ENCODE measurements at places on chromosomes 16 and 17.

- no peak for DNase-seq
Measured at GRCh38 chr17:67685351-67685750, 32.4 kb upstream of the NOL11 start.

GRCh38 chr16:86975445-86975844 lies 341.7 kb downstream of the C16orf95 start:
- no peak for DNase-seq

DNA sequence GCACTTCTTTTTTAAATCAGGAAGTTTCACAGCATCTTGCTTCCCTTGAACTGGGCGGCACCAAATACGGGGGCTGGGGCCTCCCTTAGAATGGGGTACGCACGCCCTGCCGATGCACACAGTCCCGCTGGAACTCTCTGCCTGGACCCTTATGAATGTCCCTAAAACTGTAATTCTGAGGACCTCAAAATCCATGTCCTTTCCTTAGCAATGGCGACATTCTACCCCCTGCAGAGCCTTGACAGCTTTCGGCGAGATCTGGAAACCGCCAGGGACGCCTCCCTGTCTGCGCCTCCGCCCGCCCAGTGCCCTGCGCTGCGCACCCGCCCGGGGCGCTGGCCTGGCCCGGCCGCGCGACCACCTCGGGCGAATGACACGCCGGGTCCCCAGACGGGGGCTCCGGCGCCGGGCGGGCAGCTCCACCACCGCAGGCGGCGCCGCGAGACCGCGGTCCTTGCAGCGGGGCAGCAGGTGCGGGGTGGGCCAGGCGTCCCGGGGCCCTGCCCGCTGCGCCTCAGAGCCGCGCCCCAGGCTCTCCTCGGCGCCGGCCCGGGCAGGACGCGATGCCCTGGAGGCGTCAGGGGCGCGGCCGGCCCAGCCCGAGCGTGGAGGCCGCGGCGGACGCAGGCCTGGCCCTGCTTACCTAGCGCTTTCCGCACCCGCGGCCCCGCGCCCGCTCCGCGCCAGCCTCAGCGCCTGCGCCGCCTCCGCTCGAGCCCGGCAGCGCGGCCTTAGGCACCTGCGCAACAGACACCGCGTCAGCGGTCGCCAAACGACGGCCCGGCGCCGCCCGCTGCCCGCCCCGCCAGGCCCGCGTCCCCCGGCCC lies 548 bp downstream of the HAGH start:
- no peak for DNase-seq

GRCh38 chr16:85231959-85232358 lies 119.7 kb upstream of the CIBAR2 start:
- DNase-seq: no peak

- DNase-seq: peak; percentile 59
Measured at GRCh38 chr17:65370669-65371131, 190.7 kb downstream of the AXIN2 start.

DNA sequence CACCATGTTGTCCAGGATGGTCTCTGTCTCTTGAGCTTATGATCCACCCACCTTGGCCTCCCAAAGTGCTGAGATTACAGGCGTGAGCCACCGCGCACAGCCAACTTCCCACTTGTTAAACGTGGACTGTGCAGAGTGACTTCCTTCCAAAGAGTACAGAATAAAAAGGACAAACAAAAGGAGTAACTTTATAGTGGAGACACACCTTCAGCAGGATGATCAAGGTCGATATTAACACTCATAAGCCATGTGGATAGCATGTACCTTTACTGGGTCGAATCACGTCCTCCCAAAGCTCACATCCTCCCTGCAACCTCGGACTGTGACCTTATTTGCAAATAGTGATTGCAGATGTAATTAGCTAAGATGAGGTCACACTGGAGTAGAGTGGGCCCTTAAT lies 10.1 kb upstream of the ZFP1 start:
- no peak for DNase-seq

DNA sequence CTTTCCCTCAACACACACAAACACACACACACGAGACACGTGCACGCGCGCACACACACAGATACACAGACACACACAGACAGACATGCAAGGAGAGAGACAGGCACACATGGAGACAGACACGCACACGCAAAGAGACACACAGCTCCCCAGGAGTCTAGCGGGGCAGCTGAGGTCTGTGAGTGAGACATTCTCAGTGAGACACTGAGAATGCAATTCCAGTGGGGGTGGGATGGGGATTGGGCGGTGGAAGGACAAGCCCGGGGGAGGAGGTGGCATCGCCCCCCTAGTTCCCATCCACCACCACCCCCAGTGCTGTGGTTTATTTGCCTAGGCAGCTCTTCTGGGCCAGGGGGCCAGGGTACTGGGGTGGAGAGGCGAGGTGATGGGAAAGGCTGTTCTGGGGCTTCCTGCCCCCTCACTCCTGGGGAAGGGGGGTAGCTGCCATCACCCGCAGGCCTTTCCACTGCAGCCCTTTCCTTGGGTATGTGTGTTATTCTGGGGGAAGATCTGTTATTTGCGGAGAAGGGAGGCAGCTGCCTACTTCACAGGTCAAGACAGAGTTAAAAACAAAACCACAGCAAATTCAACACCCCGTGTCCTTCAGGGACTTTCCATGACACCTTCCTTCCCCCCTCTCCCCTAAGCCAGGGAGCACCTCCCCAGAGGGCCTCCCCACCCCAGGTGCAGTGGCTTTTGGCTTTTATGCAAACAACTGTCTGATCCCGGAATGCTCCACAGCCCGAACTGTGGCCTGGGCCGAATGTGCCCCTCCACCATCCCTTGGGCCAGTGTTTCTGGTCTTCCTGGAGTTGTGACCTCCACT lies 18.0 kb downstream of the GRB7 start:
- no peak for DNase-seq

- no peak for DNase-seq
Measured at GRCh38 chr16:30137897-30138296, 14.9 kb upstream of the MAPK3 start.

DNA sequence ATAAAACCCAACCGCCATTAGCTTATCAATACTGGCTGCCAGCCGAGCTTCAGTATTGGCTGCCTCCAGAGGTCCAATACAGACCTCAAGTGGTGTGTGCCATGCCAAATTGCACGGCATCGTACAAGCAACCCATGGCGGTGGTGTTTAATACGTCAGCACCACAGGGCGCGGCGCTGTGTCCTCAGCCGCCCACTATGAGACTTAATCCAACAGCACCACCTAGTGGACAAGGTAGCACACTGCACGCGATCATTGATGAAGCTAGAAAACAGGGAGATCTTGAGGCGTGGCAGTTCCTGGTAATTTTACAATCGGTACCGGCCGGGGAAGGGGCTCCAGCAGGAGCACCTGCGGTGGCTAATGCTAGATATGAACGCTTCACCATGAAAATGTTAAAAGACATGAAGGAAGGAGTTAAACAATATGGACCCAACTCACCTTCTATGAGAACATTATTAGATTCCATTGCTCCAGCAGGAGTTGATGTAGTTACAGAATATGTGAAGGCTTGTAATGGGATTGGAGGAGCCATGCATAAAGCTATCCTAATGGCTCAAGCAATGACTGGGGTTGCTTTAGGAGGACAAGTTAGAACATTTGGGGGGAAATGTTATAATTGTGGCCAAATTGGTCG lies 15.4 kb downstream of the FLYWCH1 start:
- DNase-seq: peak; percentile 85

- DNase-seq: no peak
Measured at GRCh38 chr16:11914210-11915113, 1.3 kb downstream of the GSPT1 start.

DNA sequence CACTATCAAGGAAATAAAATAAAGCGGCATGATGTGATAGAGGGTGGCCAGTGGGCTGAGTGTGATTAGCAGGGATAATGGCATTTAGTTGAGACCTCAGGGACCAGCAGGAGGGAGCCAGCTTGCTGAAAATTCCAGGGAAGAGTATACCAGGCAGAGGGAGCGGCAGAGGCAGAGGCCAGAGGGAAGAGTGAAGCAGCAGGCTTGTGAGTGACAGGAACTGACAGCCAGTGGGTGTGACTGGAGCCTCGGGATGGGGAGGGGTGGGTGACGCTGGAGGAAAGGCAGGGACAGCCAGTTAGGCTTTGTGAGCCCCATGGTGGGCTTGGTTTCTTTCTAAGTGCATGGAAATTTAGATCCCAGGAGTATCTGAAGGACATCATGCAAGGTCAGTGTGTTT lies 209.7 kb upstream of the CACNG3 start:
- DNase-seq: no peak

GRCh38 chr16:90019543-90020259 lies 445 bp upstream of the DBNDD1 start:
- DNase-seq: no peak

DNA sequence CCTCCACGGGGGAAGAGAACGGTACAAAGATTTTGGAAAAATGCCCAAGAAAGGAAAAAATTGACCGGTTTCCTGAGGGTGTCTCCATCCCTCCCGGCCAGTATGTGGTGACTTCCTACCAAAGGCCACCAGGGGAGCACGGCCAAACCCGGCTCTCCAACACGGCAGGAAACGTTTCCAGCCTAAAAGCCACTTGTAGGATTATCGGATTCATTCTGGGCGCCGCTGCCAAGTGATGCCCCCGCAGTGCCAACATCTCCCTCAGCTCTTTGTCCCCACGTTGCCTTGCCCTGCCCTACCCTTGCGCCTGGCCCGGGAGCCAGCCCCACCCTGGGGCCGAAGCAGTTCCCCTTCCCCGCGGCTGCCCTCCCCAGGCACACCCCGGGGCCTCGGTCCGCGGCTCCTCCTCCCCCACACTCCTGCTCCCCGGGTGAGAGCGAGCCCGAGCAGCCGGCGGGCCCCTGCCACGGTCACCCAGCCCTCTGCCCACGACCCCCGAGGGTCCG lies 688 bp downstream of the CRK start:
- DNase-seq: no peak

DNA sequence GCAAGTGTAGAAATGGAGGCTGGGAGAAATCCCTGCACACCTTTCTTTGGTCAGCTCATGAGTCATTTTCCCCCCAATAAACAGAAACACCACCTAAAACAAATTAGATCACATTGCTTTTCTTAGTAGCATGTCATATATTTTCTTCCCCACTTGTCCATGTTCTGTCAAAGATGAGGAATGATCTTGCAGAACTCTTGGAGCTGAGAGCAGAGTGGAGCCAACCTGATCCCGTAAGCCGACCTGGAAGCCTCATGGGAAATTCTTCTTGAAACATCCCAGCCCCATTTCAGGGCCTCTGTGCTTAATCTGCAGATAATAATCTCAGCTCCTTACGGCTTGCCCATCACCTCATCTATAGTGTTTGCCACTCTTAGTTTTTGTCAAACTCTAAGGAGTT lies 284.6 kb upstream of the ELAC2 start:
- DNase-seq: no peak
